ENCODE measurements at places on chromosomes 13 and 19.

DNA sequence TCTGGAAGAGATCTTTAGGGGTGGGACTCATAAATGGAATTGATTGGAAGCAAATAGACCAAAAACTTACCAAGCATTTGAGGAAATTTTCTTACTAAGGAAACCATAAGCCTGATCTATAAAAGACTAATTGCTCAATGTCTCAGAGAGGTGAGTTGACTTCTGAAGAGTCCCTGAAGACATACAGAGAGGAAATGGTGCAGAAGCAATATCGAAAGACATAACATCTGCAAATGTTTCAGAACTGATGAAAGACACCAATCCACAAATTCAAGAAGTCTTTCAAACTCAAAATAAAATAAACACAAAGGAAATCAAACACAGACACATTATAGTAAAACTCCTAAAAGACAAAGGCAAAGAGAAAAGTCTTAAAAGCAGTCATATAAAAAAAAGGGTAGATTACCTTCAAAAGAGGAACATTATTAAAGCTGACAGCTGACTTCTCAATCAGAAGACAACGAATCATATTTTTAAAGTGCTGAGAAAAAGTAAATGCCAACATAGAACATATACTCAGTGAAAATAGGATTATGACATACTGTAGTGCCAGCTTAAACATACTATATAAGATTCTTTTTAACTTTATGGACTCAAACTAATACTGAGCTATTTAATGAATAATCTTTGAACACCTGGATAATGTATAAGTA lies 45.4 kb upstream of the CALM3 start:
- DNase-seq = no peak

DNA sequence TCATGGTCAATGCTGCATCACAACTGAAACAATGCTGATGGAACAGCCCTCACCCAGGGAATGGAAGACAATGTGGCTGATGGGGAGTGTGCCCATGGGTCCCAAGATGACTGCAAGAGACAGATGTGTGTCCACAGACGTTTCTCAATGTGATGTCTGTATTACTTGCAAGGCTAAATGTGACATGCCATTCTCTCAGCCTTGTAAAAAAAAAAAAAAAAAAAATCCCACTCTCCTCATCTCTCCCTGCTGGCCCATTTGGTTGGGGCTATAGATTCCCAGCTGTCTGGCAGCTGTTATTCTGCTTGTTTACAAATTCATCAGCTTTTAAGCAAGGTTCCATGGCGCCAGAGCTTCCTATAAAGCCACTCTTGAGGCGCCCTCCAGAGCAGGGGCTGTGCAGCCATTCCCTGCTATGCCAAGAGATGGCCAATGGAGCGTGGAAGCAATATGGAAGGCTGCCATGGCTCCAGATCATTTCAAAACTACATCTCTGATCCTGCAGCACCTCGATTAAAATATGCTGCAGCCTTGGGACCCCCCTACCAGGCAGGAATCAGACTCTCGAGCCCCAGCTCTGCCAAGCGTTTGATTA lies 294.8 kb downstream of the FOXO1 start:
- no peak for DNase-seq

DNA sequence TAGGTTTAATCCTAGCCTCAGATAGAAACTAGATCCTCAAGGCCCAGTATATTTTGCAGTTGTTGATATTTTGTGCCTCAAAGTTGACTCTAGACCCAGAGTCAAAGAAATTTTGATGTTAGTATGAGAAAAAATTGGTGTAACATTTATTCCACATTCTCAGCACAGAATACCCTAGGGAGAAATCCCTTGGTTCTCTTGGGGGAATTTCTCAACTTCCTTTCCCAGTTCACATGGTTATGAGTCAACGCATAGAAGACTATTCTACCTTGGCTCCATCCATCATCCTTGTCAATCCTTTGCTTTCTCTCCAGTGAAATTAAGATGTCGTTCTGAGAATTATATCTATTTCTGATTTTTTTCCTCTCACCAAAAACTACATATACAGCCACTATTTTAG lies 145.3 kb downstream of the POSTN start:
- DNase-seq = no peak

DNA sequence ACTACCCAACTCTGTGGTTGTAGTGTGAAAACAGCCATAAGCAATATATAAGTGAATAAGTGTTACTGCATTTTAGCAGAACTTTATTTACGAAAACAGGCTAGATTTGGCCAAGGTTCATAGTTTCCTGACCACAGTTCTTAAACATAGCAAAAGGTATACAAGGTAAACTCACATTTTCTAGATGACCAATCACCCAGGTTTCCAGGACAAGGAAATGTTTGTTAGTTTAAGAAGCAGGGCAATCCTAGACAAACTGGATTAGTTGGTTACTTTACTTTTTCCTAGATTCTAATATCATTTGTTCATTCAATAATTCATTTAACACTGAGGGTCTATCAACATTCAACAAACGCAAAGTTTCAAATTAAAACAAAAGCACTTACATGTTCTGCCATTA lies 201.7 kb downstream of the SPRY2 start:
- DNase-seq = no peak

- DNase-seq = no peak
Observed at GRCh38 chr19:54608792-54609191, 15.4 kb downstream of the LILRA1 start.

- no peak for DNase-seq
Observed at GRCh38 chr19:38784224-38784623, 4.8 kb upstream of the LGALS7B start.

GRCh38 chr13:97266772-97267417 lies 44.8 kb downstream of the MBNL2 start:
- no peak for DNase-seq

GRCh38 chr19:2302319-2303210 lies 5.4 kb downstream of the LINGO3 start:
- DNase-seq = no peak

DNA sequence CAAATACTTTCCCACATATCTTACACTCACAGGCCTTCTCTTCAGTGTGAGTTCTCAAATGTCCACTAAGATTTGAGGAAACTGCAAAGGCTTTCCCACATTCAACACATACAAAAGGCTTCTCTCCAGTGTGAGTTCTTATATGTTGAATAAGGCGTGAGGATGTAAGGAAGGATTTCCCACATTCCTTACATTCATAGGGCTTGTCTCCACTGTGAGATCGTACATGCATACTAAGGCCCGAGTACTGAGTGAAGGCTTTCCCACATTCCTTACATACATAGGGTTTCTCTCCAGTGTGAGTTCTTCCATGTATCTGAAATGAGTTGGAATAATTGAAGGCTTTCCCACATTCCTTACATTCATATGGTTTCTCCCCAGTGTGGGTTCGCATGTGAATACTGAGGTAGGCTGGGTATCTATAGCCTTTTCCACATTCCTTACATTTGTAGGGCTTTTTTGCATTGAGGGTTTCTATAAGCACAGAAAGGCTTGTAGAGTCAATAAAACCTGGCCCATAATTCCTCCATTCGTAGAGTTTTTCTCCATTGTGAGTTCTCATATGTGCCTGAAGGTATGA lies 9.6 kb downstream of the ZNF426 start:
- DNase-seq = no peak

- no peak for DNase-seq
Observed at GRCh38 chr13:107770541-107770940, 444.8 kb downstream of the LIG4 start.

DNA sequence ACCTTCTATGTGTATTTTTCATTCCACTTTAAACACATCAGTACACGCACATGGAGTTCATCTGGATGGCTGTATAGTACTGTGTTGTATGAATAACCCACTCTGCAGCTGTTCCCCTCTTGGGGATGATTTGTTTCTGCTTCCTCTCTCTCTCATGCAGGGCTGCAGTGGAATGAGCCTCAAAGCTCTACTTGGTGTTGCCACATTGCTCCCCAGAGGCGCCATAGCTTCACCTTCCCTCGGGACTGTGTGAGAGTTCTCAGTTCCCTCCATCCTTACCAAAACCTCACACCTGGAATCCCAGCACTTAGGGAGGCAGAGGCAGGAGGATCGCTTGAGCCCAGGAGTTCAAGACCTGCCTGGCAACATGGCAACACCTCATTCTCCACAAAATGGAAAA lies 28.4 kb upstream of the GPR183 start:
- DNase-seq = no peak

DNA sequence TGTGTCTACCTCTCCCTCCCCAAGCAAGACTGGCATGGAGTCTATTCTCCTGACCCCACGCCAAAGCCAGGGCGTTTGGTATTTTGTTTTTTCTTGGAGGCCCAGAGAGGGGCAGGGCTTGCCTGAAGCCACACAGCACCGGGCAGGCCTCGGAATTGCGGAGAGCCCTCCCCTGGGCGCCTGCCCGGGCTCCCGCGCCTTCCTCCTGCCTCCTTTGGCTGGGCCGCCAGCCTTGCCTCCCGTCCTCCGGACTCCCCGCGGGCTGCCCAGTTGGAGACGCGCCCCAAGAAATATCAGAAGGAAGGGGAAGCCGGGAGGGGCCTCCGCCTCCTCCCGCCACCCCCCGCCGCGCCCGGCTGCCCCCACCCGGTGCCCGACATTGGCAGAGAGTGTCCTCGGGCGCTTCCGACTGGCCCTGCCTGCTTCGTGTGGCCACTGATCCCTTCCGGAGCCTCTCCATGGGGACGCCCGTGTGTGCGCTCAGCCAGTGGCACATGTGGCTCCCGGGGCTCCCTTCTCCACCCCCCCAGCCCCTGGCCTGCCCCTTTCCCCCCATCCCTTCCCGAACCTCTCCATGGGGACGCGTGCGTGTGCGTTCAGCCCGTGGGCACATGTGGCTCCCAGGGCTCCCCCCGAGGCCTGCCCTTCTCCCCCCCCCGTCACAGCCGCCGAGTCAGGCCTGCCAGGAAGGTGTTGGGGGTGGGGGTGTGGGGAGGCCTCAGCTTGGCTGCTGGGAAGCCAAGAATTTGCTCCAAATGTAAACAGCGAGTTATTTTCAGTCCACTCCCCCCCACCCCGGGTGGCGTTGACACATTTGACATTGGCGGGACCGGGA lies 37.3 kb downstream of the NFIC start:
- DNase-seq = no peak

GRCh38 chr13:22468045-22468444 lies 712.7 kb upstream of the SGCG start:
- no peak for DNase-seq

DNA sequence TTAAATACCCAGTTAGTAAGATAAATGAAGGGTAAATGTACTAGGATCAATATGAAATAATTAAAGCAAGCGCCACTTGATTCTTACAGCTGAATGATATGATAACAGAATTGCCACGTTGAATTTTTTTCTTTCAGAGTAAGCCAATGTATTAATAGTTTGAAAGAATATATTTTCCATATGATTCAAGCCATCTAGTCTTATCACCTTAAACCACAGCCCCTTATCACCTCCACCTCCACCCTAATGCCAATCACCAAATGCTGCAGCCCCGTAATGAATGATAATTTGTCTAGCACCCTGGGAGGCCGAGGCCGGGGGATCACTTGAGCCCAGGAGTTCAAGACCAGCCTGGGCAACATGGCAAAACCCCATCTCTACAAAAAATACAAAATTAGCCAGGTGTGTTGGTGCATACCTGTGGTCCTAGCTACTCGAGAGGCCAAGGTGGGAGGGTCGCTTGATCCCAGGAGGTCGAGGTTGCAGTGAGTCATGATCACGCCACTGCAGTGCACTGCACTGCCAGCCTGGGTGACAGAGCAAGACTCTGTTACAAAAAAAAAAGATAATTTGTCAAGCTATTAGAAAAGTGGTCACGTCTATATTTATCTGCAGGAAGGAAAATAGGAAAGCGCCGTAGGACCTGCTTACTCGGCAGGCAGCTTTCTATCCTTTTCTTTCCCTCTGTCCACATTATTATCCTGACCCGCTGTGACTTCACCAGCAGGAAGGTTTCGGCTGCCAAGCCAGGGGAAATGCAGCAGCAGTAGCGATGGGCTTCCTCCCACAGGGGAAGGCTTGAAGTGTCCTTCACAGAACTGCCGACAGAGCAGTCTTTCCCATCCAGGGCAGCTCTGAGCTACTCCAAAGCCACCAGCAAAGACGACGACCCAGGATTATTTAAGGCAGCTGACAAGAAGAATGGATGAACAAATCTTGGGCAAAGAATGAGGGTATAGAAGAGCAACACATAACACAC lies 19.7 kb upstream of the CLN5 start:
- DNase-seq = no peak

DNA sequence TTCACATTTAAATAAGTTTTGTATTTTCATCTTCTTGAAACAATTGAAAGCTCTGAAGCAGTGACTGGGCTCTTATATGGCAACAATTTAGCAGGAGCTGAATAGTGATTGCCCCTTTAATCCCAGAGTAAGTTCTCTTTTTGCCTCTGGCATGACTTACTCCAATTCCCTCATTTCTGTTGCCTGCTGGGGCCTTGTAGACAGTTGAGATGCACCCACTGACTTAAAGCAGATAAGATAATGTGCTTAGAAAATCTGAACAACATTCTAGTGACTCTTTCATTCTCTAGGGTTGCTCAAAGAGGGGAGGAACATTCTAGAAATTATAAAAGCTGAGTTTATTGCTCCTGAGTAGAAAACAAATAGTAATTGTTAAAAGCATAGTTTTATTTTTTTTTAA lies 52.8 kb downstream of the AKAP11 start:
- no peak for DNase-seq

GRCh38 chr19:10828981-10829821 lies 6.8 kb downstream of the TMED1 start:
- DNase-seq = no peak

DNA sequence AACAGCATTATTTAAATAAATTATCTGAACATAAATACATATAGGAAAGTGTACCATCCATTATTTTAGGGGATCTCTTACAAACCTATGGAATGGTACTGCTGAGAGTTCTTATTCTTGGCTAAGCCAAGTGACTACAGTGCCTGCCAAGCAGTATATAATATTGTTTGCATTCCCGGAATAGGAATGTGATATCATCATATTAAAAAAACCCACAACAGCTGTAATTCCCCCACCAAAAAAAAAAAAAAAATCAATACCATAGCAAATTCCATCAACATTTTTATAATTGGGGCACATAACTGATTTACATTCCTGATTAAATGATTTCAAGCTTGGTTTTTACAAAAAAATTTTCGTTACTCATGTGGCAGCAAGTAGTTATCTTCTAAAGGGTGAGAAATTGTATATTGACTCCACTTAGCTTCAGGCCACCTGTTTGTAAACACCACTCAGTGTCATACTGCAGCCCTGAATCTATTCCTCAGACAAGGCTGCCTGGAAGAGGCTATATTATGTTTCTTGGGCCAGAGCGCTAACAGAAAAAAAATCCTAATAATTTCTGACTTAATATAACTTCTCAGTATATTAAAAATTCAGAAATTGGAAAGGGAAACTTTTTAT lies 278.1 kb downstream of the DNAJC15 start:
- DNase-seq = no peak

GRCh38 chr19:18606281-18607225 lies at the start of gene CRLF1:
Gene CRLF1 (minus strand): TSS chr19:18606799. CDS start chr19:18606656, 143 bp downstream.
- no peak for DNase-seq
